Lower leg skin (tissue), 4 donors: ENCODE measurements at places on chromosomes 7 and 10. TPM values are rescaled to one million over a fixed set of nuclear protein-coding genes. Genes with fewer than 3 reads are reported as not detected.

GRCh38 chr7:13848681-13849131 is 140.8 kb downstream of the ETV1 start:
- no peak for DNase-seq

DNA sequence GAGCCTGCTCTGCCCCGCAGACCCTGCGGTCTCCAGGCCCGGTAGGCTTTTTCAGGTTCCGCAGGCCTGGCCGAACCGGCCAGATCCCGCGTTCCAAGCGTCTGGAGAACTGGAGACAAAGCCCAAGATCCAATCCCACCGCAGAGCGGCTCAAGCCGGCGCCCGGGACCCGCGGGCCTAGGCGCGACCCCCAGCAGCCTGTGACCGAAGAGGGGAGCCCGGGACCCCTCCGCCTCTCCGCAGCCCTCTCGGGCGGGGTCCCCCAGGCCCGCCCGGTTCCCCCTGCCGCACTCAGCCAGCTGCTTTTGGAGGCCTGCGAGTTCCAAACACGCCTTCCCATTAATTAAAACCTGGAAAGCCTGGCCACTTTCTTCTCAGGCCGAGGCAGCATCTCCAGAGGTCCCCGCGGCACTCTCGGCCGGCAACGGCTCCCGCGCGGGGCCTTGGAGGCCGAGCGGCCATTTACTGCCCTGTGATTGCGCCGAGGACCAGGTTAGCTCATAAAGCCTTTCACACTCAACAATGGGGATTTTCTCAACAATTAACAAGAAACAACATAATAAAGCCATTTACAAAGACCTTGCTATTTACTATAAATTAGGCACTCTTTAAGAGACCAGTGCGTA is 16.7 kb downstream of the SKIDA1 start:
- no peak for DNase-seq

DNA sequence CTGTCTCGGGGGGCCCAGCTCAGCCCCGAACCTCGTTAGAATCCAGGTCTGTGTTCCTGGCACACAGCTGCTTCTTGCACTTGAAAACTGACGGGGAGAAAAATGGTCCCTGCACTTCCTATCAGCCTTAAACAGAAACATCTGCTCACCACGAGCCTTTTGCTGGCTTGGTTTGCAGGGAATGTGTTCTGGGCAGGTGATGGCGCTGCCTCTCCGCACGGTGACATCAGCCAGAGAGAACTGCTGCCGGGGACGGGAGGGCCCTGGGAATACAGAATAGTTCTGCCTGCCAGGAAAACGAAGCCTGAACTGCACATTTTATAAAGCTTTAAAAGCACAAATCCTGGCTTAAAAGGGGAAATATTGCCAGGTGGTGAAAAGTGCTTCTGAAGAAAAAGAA is 622.5 kb downstream of the TYW1 start:
- DNase-seq: no peak

GRCh38 chr10:96863922-96864543 is 31.9 kb downstream of the LCOR start:
- no peak for DNase-seq

DNA sequence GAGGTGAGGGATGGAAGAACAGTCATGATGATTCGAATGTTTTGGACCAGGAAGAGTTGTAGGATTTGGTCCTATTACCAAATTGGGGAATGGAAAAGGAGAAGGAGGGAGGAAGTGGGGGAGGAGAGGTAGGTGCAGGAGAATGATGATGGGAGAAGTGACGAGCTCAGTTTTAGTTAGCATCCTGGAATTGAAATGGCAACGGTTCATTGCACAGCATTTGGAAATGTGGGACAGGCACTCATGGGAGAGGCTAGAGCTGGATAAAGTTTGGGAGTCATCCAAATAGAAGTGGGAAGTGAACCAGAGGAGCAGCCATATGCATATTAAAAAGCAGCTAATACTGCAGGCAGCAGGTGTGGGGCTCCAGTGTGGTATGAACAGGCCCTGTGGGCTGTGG is 253.6 kb downstream of the SORCS3 start:
- DNase-seq: no peak

DNA sequence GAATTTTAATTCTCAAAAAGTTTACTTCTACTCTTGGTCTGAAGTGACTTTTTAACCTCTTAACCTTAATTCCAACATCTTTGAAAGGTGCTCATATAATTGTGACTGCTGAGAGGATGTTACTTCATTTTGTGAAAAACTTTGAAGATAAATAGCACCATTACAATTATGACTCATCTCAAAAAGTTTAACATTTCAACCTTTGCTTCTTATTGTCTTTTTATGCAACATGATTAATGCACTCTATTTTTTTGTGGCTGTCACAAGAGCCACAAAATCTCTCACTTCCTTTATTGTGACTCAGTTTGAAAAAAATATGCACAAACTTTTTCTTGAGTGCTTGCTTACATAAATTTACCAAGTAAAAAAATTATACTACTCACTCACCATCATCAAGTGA is 383.1 kb downstream of the LRRTM3 start:
- no peak for DNase-seq

CNPY1 gene
- not detected for total RNA-seq

GRCh38 chr7:153628406-153628805 is 423.8 kb upstream of the DPP6 start:
- DNase-seq: no peak

GRCh38 chr7:50664461-50664922 is 99.3 kb upstream of the DDC start:
- no peak for DNase-seq

DNA sequence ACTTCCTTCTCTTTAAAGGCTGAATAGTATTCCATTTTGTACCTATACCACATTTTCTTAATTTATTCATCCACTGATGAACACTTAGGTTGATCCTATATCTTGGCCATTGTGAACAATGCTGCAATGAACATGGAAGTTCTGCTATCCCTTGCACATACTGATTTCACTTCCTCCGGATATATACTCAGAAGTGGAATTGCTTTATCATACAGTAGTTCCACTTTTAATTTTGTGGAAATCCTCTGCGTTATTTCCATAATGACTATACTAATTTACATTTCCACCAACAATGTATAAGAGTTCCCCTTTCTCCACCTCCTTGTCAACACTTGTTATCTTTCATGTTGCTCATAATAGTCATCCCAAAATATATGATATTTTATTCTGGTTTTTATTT is 312.6 kb downstream of the PLXDC2 start:
- no peak for DNase-seq

GRCh38 chr10:126504063-126504760 is 115.9 kb upstream of the ADAM12 start:
- no peak for DNase-seq

OR6V1 gene
- total RNA-seq: not detected

GRCh38 chr7:55087521-55087961 is 68.7 kb downstream of the EGFR start:
- DNase-seq: no peak

GRCh38 chr7:100400656-100401055 is 27.4 kb downstream of the PILRA start:
- DNase-seq: no peak

UNC5B gene
- total RNA-seq: 9.6 TPM

GRCh38 chr10:125084614-125085257 is 75.6 kb downstream of the CTBP2 start:
- no peak for DNase-seq

NUTM2E gene
- total RNA-seq: 0.36 TPM

DNA sequence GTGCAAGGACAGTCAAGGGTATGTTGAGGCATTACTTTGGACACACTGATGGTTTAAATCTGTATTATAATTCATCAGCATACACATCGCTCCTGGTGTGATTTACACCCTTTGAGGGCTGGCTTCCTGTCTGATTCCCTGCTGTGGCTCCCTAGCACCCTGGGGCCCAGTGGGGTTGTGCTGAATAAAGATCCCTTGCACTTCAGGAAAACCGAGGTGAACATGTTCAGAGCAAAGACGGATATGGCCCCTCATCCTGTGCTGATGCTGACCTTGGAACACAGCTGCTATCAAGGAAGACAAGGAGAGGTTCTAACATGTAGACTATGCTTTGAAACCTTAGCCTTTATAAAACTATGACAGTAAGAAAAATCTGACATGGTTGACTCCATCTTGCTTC is 84.6 kb upstream of the UNC5B start:
- DNase-seq: no peak

RRP12 gene
- 14.6 TPM for total RNA-seq

DNA sequence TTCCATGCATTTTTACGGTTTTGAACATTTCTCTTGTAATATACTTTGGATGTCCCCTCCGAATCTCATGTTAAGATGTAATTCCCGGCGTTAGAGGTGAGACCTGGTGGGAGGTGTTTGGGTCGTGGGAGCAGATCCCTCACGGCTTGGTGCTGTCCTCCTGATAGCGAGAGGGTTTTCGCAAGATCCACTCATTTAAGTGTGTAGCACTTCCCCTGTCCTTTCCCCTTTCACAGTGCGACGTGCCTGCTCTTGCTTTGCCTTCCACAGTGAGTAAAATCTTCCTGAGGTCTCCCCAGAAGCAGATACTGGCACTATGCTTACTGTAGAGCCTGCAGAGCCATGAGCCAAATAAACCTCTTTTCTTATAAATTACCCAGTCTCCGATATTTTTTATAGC is 6.6 kb downstream of the GPR141 start:
- DNase-seq: no peak

DNA sequence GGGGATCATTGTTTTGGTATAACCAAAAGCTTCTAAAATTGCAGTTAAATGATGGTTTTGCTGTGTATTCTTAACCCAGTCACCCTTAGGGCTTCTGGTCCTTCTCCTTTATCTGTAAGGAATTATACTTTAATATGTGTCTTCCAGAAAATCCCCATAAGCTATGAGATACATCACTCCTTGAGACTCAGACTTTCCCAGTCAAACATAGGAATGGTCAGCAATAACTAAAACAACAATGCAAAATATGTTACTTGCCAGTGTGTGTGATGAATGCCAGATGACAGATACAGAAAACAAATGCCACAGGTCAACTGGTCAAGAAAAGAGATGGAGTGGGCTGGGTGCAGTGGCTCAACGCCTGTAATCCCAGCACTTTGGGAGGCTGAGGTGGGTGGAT is 10.1 kb downstream of the ADD3 start:
- DNase-seq: no peak

DNA sequence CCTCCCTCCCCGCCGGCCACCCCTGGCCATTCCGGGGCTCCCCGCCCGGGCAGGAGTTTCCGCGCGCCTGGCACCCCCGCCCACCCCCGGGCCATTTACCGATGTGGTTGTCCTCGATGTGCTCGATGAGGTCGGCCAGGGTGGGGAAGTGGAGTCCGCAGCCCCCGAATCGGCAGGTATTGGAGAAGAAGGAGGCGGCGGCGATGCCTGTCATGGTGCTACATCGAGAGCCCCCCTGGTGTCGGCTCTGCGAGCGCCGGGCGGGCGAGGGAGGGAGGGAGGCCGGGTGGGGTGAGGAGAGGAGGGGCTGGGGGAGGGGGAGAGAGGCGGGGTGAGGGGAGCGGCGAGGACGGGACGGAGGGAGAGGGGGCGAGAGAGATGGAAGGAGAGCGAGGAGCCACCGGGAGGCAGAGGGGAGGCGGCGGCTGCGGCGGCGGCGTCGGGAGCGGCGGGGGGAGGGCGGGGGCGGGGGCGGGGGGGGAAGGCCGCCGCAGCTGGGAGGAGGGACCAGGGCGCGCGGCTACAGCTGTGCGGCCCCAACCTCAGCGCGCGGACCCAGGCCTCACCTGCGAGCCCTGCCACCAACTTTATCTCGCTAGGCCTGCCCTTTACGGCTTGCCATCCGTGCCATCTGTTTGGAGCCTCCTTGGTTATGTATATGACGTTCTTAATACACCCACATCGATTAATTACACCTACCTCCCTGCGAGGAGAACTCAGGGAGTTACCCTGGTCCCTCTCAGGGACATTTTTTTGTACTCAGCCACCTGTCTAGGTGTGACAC is at the start of gene JAZF1:
JAZF1 (minus strand) TSS at position 432 of the 784 bp plus-strand sequence.
- DNase-seq: peak; percentile 91

- DNase-seq: no peak
Measured at GRCh38 chr7:240887-241421, 48.6 kb downstream of the FAM20C start.

DNA sequence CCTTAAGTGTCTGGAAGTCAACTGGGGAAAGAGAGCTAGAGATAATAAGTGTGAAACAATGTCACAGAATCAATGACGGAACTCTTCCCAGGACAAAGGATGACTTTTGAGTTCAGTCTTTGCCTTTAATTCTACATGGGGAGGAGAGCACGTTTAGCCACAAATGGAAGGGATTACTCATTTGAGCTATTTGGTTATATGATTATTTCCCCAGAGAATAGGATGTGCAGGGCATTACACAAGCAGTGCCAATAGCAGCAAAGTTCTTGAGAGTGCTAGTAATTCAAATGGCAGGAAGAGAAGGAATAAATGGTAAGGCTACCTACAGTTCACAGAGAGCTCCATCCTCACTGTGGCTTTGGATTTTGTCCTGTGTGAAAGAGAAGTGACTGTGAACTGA is 6.0 kb downstream of the EGFR start:
- no peak for DNase-seq

GDF10 gene
- total RNA-seq: 0.23 TPM

GRCh38 chr7:149831741-149832219 is 6.4 kb upstream of the ZNF862 start:
- DNase-seq: peak; percentile 76
